Stimulated activated CD4-positive, alpha-beta T cell treated with anti-CD3 and anti-CD28 coated beads, Interleukin-4, amount 100 ng/mL, for 48 hours (primary cell): ENCODE measurements at places on chromosomes 2 and 18.

- DNase-seq = no peak
These were observed 55.7 kb upstream of the EML4 start for GRCh38 chr2:42113452-42113851.

- no peak for DNase-seq
These were observed 28.9 kb downstream of the RTTN start for GRCh38 chr18:70176537-70176936.

- DNase-seq = no peak
These were observed 93.2 kb downstream of the SOCS6 start for GRCh38 chr18:70382017-70382416.

DNA sequence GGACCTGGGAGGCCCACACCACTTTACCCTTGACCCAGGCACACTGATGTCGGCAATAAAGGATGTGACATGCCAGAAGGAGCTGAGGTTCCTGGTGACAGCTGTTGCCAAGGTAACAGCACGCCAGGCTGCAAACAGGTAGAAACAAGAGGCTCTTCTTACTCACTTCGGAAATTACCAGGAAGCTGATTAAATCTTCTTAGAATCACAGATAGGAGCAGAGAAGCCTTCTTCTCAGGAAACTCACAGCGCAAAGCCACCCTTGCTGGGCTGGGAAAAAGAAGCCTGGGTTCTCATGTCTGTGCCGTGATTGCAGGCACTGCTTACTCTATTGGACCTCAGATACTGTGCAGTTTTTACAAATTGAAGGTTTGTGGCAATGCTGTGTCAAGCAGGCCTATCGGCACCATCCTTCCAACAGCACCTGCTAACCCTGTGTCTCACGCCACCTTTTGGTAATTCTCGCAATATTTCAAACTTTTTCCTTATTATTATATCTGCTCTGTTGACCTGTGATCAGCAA, 61.0 kb upstream of the TAF1B start:
- DNase-seq = peak; percentile 75

- DNase-seq = no peak
These were observed 62.1 kb downstream of the LBH start for GRCh38 chr2:30293303-30293921.

DNA sequence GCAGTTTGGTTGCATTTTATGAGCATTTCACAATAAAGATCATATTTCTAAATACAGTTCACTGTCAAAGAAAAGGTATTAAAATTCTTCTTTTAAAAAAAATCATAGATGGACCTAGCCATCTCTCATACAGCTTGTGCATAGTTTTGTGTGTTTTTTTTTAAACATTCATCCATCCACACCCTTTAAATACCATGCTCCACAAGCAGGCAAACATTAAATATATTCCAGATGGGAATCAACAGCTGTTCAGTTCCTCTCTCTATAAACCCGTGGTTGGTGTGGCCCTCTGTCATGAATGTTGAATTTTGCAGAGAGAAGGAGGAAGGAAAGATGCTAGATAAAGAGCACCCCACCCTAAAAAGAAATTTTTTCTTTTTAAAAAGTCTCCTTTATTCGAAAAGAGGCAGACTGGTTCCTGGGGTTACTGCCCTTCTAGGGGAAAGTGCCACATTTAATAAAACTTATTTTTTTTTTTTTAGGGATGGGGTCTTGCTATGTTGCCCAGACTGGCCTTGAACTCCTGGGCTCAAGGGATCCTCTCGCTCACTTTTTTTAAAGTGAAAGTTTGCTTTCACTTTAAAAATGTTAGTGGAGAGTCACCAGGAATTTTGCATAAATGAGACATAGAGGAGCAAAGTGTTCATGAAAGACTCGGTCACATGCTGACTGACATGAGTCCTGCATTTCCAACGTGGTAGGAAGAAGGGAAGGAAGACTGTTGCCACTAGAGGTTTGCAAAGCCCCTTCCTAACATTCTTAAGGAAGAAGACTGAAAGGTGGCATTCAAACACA, 73.9 kb upstream of the LMAN1 start:
- no peak for DNase-seq

GRCh38 chr2:69781321-69782248, 39.7 kb downstream of the ANXA4 start:
- no peak for DNase-seq

DNA sequence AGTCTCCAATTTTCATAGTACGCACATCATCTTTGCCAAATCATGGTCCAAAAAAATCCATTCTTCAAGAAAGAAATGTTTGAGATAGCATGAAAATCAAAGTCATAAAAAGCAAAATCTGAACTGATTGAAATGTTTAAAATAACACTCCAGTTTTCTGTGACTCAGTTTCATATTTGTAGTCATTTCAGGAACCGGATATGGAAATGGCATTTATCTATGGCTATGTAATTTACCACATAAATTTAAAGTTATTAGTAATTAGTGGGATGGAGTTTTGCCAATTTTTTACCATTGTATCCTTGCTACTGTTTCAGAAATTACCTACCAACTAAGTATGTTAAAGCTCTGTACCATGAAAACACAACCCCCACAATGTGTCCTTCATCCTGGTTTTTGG, 456.6 kb upstream of the ACVR2A start:
- DNase-seq = no peak

- DNase-seq = no peak
These were observed 71.5 kb upstream of the TTC39C start for GRCh38 chr18:23943104-23943503.

GRCh38 chr18:47549021-47549540, 297.6 kb upstream of the SKOR2 start:
- no peak for DNase-seq

DNA sequence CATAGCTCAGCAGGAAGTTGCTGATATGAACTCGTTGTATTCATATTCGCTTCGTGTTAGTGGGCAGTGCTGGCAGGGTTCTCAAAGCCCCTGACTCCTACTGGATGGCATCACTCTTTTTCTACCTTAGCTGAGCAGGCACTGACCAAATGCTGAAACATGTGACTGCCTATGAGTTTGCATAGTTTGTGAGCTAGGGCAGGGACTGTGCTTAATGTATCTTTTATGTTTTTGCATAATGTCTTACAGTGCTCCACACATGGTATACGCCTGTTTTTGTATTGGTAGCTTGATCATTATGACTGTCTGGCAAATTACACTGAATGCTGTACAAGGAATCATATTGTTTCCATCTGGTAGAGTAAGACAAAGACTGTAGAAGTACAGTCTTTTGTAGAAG, 305.3 kb downstream of the PARD3B start:
- DNase-seq = no peak

DNA sequence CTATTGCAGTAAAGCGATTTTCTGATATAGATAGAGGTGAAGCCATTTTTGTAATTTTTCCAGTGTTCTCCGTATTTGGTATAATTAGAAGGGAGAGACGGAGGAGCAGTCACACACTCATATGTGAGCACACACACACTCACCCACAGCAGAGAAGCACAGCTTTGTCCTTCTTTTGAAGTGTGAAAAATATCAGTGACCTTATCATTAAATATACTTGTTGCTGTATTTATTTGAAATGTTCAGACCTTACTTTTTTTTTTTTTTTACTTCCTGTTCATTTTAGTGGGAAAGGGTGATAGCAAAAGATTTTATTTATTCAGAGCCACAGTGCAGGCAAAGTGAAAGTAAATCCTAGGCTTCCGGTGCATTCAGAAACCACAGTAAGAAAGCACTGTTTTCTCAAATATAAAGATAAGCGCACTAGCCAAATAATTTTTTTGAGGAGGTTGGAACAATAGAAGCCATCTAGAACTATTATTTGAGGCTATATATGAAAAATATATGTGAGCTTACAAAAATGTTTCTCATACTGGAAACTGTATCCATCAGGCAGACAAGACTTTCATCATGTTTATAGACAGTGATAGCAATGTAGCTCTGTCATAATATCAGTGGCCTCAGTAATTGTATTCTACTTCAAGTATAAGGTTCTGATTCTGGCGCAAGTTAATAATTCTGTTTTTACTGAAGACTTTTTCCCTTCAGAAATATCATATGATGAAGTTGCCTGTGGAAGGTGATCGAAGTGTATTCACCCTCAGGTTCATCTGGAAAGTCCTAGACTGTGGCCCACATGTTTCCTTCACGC, 37.2 kb downstream of the TSHZ1 start:
- no peak for DNase-seq

- no peak for DNase-seq
These were observed 11.6 kb downstream of the EN1 start for GRCh38 chr2:118835746-118836410.

GRCh38 chr18:10131460-10132395, 217.9 kb downstream of the VAPA start:
- DNase-seq = no peak

- DNase-seq = no peak
These were observed 92.7 kb upstream of the CNGA3 start for GRCh38 chr2:98253461-98254070.

DNA sequence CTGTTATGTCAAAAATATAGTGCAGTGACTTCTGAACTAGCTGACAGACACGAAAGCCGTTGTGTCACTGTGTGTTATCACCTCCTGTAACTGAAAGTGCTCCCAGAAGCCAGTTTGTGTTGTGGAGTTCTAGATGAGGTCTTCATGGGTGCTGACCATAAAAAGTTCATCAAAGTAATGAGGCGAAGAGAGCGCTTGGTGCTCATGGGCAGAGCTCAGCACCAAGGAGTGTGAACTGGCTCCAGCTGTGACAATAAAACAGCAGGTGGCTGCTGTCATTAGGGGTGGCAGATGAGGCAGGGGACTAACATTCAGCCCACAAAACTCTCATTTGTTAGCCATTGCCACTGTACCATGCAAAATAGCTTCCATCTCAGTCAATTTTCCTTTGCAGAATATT, 151.1 kb downstream of the ZNF407 start:
- DNase-seq = no peak

GRCh38 chr2:33212151-33212550, 264.3 kb upstream of the RASGRP3 start:
- DNase-seq = no peak

DNA sequence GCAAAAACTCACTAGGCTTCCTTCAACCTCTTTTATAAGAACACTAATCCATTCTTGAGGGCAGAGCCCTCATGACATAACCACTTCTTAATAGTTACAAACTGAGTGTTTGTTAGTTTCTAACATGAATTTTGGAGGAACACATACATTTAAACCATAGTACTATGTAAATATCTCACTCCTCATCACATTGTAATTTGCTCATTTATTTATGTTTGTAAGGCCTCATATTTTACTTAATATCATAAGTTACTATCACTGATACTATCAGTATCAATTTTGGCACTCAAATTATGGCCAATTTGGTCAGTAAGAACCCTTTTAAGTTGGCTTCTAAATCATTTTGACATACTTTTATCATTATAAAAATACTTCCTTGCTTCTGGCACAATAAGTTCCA, 603.1 kb downstream of the ZEB2 start:
- DNase-seq = no peak

DNA sequence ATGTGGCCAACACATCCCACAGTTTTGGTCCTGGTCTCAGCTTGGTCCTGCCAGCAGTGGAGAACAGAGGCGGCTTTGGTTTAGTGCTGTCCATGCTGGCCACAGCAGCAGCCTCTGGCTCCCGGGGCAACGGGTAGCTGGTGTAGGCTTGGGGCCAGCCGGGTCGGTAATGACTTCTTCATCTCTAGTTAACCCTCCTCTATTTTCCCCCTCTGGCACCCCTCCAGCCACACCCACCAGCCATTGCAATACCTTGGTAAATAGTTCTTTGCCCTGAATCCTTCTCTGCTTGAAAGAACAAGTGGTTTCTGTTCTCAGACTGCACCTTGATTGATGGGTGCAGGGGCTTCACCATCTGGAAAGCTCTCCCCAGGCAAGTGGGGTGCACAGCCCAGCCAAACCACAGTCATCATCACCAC, 31.7 kb upstream of the ZNF396 start:
- no peak for DNase-seq

DNA sequence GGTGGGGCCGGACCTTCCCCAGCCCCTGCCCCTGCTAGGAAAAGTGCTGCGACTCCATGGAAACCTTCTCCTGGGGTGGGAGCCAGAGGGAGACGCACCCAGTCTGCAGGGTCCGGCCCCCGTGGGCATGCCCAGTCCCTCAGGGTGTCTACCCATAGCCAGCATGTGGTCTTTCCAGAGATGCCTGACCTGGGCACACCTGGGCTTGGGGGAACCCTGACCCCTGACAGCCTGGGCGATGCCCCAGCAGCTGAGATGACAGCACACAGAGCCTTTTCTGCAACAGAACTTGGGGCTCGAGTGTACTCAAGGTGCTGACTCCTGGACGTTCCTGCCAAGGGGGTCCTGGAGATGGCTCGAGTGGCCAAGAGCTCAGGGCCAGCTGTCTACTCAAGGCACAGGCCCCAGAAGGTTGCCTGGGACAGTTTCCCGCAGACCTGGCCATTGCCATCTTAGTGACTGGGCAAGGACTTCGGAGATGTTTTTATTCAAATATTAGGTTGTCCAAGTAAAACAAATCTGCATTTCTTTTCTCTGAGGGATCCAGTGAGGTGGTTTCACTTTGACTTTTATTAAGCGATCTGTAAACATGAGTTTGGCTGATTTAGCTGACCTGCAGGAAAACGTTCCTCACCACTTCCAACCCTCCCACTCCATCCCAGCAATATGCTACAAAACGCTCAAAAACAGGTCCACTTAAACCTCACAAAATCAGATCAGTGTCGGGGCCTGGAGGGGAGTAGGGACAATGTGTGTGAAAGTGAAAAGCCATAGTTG, 228.0 kb downstream of the EIPR1 start:
- no peak for DNase-seq

DNA sequence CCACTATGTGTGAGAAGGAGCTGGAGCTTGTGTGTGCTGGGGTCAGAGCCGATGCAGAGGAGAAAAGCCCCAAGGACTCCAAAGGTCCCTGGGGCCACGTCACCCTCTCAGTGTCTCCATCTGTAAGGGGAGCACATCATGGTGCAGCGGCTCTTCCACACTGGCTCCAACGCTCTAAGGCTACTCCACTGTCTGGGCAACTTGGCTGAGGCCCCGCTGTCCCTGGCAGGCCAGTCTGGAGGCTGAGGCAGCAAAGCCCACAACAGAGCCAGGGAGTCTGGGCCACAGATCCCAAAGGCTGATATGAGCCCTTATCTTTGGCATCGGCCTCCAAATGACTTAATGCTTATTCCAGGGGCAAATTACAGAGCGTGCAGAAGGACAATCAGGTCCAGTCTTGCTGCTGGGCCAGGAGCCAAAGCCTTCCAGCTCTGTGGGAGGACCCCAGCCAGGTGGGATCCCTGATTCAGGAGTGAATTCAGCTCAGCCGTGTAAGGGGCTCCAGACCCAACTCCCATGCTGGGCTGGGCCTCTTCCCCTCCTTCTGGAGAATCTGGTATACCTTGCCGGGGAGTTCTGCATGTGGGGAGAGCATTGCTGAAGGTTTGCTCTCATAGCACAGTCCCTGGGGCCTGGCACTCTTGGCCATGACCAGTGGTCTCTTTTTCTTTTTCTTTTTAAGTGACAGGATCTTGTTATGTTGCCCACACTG, 1.8 kb upstream of the DUSP2 start:
- no peak for DNase-seq

- DNase-seq = no peak
These were observed 22.7 kb downstream of the IAH1 start for GRCh38 chr2:9497017-9497416.
